Psoas muscle (tissue), 8 donors: ENCODE measurements at places on chromosomes 5 and 9.

GRCh38 chr5:39498278-39498952, 73.6 kb upstream of the DAB2 start:
- no peak for DNase-seq

- DNase-seq: no peak
These were observed 1.0 kb downstream of the AGTPBP1 start for GRCh38 chr9:85740787-85741094.

DNA sequence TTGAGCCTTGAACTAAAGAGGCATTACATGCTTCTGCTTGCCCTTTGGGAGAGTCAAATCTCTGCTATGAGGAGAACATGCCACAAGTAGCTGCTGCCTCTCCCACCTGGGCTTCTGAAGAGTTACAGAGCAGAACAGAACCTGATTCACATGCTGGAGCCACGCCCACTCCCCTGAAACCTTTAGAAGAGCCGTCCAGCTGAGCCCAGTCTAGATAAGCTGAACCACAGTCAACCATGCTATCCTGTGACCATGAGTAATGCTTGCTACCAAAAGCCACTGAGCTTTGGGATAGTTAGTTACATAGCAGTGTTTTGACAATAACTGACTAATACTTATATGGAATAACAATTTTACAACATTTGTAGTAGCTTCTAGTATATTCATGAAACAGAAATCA, 111.0 kb upstream of the VCAN start:
- DNase-seq: no peak

GRCh38 chr5:159620853-159621540, 290.7 kb upstream of the IL12B start:
- DNase-seq: no peak
